Common myeloid progenitor, CD34-positive (primary cell): ENCODE measurements at places on chromosomes 6 and 20.
A peak's percentile ranks its signal among the peaks of the same experiment; 100 is the strongest.

GRCh38 chr6:156646496-156646895 lies 130.7 kb upstream of the ARID1B start:
- no peak for DNase-seq

GRCh38 chr6:24064106-24064505 lies 61.9 kb upstream of the NRSN1 start:
- peak; percentile 2 for DNase-seq

- no peak for DNase-seq
Measured at GRCh38 chr20:59078231-59078630, 35.6 kb upstream of the PRELID3B start.

GRCh38 chr20:39660965-39661364 lies 698.8 kb downstream of the DHX35 start:
- no peak for DNase-seq

- no peak for DNase-seq
Measured at GRCh38 chr6:100948381-100949133, 67.4 kb upstream of the ASCC3 start.

GRCh38 chr20:25341716-25342680 lies 48.6 kb downstream of the ABHD12 start:
- DNase-seq = no peak

GRCh38 chr6:12331951-12332749 lies 42.0 kb downstream of the EDN1 start:
- DNase-seq = peak; percentile 18

GRCh38 chr6:122198922-122199321 lies 200.5 kb upstream of the HSF2 start:
- no peak for DNase-seq

GRCh38 chr6:138724015-138724414 lies 49.6 kb upstream of the CCDC28A start:
- DNase-seq = peak; percentile 22

- DNase-seq = no peak
Measured at GRCh38 chr20:51758978-51759544, 9.1 kb downstream of the ATP9A start.

- DNase-seq = peak; percentile 69
Measured at GRCh38 chr6:16947375-16948015, 154.4 kb upstream of the STMND1 start.

DNA sequence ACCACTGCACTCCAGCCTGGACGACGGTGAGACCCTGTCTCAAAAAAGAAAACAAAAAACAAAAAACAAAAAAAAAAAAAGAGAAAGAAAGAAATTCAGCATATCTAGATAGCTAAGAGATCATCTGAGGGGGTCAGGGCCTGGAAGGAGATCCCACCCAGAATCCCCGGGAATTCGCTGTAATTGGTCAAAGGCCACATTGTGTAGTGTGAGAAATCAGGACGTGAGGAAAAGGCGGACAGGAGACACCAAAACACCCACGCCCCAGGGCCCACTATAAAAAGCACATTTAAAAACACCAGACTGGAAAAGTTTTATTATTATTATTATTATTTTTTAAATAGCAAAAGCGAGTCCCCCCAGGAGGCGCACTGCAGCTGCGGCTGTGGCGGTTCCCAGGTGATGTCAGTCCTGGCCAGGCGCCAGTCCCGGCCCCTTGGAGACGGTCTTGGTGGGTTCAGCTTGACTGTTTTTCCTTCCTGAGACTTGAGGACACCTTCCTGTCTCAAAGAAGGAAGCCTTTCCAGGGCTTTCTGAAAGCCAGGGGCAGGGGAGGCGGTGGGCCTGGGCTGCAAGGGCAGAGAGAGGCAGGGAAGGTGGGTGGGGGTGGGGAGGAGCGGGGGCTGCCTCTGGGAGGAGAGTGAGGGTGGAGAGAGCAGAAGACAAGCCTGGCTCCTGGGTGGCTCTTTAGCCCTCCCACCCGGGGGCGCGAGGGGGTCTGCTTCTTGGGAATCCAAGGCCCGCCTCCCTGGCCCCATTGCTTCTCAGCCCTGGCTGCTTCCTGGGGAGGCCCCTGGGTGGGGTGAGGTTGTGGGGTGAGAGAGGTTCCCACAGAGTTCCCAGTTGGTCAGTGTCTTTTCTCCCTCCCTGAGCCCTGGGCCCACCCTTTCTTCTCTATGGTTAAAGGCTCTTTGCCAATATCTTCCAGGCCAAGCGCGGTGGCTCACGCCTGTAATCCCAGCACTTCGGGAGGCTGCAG lies 14.5 kb downstream of the TCF15 start:
- peak; percentile 78 for DNase-seq

GRCh38 chr20:38827770-38828281 lies 22.3 kb downstream of the PPP1R16B start:
- DNase-seq = no peak

GRCh38 chr20:1081891-1082290 lies 36.5 kb upstream of the PSMF1 start:
- no peak for DNase-seq

- no peak for DNase-seq
Measured at GRCh38 chr6:10271982-10272381, 142.9 kb downstream of the TFAP2A start.

- DNase-seq = no peak
Measured at GRCh38 chr6:210778-211374, 81.4 kb upstream of the DUSP22 start.

DNA sequence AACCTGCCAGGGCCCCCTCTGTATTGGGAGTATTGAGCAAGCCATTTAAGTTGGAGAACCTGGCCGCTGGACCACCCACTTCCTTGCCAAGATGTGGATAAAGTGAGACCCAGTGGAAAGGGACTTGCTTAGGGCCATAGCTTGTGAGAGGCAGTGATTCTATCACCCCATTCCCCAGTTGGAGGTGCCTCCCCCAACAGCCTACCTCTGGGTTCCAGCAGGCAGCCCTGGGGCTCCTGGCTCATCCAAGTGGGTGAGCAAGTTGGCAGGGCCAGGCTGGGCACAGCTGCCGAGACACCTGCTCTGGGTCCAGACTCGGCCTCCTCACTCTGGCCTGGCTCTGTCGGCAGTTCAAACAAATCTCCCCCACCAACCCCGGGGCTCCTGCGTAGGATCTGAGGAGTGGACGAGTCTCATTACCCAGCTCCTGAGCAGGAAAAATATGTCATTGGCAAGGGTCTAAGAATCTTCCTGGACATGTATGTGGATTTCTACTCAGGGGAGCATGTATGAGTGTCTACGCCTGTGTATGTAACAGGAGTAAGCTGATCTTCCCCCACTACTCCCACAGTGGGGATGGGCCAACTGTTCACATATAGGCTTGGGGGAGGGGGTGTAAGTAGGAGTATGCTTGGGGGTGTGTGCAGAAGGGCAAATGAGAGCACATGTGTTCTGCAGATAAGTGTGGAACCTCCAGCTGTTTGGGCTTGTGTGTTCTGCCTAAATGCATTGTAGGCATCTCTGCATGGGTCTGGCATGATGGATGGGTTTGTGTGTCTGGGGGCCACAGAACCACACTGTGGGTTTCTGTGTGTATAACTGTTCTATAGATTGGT lies 1.9 kb downstream of the ID1 start:
- DNase-seq = peak; percentile 78

DNA sequence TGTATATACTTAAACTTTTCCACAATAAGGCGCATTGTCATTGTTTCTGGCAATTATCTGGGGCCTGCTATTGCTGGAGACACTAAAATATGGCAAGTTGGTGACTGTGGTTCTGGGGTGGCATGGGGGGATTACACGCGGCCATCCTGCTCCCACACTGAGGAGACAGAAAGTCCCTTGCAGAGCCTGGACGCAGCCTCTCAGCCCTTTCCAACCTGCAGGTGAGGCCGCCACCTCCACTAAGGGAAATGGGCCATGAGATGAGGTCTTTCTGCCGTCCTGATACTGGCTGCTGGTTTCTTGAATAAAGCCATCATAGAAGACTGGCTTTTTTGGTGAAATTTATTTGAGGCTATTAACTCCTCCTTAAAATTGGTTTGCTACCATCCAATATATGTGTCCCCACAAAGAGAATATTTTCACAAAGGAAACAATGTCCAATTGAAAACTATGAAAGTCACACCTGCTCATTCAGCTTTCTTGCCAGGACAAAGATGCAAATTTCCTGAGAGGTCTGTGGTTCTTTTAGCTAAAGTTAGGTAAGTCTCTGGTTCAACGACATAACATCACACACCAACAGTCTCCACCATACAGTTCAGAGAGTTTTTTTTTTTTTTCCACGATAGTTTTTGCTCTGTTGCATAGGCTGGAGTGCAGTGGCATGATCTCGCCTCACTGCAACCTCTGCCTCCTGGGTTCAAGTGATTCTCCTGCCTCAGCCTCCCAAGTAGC lies 13.0 kb downstream of the TXNDC5 start:
- DNase-seq = no peak

- peak; percentile 80 for DNase-seq
Measured at GRCh38 chr6:107116328-107116892, 1.1 kb upstream of the BEND3 start.

DNA sequence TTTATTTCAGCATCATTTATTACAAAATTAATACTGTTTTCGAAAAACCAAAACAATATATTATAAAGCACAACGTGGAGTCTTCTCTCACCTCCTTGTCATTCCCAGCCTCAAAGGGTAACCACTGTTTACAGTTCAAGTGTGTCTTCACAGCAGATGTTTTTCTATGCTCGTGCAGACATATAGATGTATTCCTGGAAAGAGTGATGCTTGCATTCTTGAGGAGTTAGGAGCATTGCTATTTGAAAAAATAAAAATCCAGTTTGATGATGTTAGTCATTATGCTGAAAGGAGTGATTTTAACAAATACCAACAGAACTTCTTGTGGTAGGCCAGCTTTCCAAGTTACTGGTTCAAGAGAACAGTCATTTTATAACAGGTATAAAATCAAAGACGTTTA lies 234.9 kb downstream of the BCKDHB start:
- DNase-seq = no peak

DNA sequence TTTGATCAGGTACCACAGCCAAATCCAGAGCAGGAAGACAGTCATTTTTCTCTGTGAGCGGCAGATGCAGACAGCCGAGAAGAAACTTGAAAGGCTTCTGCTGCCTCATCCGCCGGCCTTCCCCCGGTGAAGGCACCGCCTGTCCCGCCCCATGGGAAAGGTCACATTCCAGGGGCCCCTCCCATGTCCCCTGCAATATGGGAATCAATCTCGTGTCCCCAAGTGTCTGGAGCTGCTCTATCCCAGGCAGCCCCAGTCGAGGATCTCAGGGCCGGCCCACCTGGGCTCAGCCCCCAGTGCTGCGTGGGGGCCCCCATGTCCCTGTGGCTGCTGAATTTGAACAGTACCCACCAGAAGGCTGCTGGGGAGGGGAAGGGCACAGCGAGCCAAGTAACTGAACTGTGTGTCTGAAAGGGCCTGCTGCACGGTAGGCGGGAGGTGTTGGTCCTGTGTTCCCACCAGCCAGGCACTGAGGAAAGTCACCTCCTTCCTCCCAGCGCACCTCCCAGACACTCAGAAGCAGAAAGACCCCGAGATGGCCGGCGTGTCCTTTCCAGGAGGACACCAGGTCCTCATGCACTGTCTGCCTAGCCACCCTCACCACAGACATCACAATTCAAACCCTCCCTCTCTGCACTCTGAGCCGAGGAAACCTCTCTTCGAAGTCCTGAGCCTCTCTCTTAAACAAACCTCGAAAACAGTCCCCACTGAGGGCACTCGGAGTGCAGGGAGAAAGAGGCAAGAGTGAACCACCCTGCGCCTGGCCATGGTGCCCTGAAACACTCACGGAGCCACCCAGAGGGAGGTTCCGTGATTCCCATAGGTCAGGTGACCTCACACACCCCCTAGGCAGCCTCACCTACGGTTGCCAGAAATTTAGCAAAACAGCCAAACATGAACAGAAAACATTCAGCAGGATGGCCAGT lies 99.3 kb downstream of the PSMB1 start:
- no peak for DNase-seq

DNA sequence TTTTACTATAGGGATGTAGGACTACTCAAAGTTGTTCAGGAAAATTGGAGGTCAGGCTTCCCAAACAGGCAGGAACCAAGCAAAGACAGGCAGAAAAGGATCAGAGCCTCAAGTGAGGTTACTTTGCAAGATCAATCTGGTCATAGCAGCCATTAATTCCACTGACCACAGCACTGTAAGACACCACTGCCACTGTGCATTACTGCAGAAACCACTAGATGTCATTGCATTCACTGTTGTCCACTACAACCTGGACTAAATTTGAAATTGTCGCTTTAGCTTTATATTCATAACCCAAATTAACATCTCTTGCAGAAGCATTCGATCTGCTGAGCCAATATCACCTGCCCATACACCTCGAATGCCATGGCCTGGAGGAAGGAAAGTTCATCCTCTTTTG lies 126.9 kb upstream of the UFL1 start:
- no peak for DNase-seq

DNA sequence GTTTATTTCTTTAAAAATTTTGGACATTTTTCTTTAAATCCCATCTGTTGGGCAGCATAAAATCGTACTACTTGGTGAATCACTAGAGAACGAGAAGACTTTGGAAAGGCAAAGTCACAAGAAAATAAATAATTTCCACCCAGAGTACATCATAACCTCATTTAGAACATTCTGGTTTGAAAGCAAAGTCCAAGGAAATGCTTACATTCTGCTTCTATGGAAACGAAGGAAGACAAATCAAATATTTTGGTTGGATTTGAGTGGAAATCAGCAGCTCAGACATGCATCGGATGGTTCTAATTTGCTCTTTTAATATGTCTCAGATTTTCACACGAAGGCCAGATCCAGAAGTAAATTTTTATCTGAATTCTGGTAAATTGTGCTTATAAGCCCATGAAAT lies 60.7 kb upstream of the LTV1 start:
- no peak for DNase-seq

GRCh38 chr20:23011008-23011721 lies 23.9 kb upstream of the SSTR4 start:
- no peak for DNase-seq

DNA sequence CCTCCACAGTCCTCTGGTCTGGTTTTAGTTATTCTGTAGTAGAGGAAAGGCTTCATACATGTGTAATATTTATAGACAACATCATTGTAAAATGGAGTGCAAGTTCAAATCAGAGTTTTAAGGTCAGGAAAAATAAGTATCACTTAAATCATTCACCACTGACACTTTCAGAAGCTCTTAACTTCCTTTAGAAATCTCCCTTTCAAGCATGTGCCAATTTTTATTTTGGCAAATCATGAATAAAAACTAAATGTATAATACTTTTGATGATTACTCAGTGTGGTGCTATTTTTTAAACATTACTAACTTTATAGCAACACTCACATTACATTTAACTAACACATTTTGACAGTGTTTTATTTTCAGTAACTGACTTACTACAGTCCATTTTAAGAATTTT lies 112.2 kb downstream of the OGFRL1 start:
- DNase-seq = no peak

DNA sequence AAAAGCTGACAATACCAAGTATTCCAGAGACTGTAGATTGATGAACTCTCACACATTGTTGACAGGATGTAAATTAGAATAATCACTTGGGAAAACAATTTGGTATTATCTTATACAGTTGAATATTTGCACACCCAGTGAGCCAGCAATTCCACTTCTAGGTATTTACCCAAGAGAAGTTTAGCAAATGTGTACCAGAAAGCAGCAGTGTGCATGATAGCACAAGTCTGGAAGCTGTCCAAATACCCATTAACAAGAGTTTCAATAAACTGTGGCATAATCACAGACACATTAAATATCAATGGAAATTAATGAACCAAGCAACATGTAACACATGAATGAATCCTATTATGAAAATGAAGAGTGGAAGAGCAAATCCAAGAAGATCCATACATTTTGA lies 233.6 kb downstream of the TPBG start:
- no peak for DNase-seq
